ENCODE measurements at places on chromosomes 3 and 15. TPM values are rescaled to one million over a fixed set of nuclear protein-coding genes. Genes with fewer than 3 reads are reported as not detected.

- no peak for DNase-seq
Measured at GRCh38 chr3:100400419-100400779, 490 bp downstream of the TOMM70 start.

DNA sequence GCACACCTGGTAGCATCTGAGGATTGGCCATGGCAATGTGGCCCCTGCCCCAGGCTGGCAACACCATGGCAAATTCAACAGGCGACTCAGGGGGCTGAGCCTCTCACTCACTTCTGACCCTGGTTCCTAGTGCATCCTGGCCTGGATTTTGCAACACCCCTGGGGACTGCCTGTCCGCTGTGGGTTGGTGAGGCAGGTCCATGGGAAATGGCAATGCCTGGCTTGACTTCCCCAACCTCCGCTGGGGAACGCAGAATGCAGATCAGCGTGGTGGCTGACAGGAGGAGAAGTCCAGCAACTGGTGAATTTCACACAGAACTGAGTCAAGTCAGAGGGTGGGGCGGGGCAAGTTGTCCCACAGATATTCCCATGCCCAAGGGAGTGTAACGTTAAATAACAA, 3.9 kb upstream of the PSTPIP1 start:
- DNase-seq = no peak

DNA sequence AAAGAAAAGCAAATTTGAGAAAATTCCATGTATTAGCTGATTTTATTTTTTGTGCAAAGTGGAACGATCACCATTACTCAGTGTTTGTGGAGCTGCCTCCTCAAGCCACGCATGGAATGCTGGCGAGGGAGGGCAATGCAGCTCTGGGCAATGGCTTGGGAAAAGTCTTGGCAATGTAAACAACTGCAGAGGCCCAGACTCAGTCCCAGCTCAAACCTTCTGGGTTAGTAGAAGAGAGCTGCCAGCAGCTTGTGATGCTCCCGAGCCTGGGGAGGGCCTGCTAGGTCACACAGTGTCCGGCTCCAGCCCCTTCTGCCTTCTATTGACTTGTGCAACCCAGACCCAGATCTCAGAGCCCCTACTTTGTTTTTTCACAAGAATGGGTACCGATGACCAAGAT, 4.3 kb downstream of the EPHB1 start:
- no peak for DNase-seq

- no peak for DNase-seq
Measured at GRCh38 chr3:114498539-114499370, 204.9 kb downstream of the TIGIT start.

GRCh38 chr3:123066599-123066895, 278 bp upstream of the PDIA5 start:
- DNase-seq = no peak

DNA sequence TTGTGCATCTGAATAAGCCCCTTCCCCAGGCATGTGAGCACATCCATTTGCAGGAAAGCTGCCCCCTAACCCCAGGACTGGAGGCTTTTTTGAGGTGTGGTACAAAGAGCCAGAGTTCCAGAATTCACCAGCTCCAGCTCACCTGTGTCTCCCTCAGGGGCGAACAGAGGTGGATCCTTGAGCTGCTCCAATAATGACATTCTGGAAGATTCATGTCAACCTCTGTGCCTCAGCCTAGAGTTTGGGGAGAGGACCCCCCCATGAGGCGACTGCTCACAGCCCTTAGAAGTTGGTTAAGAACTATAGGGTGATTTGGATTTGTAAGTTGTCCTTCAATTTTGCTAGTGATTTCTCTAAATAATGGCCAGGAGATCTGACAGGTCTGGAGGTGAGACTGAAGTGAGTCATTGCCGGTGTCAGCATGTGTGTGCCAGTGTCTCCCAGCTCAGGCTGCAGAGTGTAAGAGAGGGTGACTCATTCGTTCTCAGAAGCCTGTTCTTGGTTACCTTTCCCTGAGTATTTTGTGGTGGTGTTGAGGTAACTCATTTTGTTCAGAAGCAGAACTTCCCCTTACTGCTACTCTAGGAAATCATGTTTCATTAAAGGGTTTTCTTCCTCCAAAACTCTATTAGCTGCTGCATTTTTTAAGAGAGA, 136.9 kb upstream of the TOPAZ1 start:
- peak; percentile 72 for DNase-seq

DNA sequence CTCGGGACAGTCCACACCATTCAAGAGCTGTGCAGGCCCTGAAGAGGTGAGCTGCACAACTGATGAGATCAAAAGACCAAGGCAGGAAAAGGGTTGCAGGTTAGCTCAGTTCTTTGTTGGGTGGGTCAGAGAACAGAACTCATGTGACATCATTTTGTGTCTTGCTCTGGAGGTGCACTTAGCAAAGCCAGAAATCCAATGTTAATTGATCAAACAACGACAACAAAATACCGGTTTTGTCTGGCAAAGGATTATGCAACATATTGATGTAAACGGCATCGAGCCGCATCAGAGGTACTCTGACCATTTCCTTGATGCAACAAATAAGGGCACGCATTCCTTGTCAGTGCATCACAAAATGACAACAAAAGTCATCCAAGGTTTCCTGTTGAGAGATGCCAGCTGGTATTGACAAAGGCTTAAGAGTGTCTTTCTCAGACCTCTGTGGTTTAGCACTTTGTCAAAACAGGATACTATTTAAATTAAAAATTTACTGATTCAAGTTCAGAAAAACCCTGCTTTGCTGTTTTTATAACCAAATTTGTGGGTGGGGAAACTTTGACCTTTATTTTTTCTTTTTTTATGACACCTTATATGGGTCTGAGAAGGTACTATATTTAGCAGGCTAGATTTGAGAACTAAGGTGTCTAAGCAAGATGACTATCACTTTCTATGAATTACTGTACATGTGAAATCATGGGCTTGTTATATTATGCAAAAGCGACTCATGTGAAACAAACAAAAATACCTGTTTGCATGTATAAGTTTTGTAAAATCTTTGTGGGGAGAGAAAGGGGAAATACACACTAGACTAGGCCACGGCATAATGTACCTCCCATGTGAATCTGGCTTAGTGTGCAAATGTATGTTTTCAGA, 496.1 kb downstream of the FOXP1 start:
- no peak for DNase-seq

DNA sequence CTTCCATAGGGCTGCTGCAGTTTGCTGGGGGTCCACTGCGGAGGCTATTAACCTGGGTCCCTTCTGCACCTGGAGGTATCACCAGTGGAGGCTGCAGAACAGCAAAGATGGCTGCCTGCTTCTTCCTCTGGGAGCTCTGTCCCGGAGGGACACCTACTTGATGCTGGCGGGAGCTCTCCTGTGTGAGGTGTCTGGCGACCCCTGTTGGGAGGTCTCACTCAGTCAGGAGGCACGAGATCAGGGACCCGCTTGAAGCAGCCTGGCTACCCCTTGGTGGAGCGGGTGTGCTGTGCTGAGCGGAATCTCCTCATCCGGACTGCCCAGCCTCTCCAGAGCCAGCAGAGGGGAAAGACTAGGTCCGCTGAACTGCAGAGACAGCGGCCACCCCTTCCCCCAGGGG, 56.0 kb upstream of the CTXND1 start:
- no peak for DNase-seq

GRCh38 chr15:50697109-50697797, 10.7 kb upstream of the TRPM7 start:
- no peak for DNase-seq

- DNase-seq = no peak
Measured at GRCh38 chr15:92870010-92870591, 30.0 kb upstream of the CHD2 start.

GRCh38 chr15:85091990-85092389, 110.3 kb downstream of the PDE8A start:
- DNase-seq = no peak

DNA sequence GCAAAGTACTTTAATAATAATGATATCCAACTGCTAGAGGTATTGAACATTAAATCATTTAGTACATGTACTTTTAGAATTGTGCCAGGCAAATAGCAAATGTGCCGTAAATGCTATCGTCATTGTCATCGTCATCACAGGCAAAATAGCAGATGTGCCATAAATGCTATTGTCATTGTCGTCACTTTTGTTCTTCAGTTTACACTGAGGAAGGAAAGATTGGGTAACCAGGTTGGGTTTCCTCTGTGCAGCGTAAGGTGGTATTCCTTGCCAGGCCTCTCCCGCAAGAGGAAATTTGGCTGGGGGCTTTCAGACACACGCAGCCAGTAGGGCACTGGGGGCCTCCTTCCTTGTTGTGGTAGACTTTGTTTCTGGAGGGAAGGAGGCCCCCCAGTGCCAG, 26.4 kb downstream of the ABHD17C start:
- no peak for DNase-seq

- DNase-seq = no peak
Measured at GRCh38 chr3:13177641-13178040, 104.4 kb upstream of the IQSEC1 start.

DNA sequence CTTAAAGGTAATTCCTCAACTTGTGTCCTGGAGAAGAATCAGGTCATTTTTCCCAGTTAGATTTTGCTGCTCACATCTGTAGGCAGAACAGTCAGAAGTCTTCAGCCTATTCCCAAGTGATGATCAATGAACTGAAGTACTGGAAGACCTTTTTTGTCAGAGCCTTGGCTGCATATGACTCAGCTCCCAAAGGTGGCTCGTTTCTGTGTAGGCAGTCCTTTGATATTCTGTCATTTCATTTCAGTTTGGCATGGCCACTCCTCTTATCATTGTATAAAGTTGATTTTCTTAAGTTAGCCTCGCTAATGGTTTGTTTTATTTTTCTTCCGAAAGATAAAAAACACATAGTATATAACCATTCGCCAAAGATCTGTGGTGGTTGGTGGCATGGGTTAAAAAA, 90.7 kb downstream of the KLHL25 start:
- no peak for DNase-seq

Gene TGM5
- total RNA-seq = not detected

Gene MESP2
- total RNA-seq = 2.5 TPM

Gene PLSCR1
- total RNA-seq = 47.8 TPM

Gene ZBTB47
- 6.2 TPM for total RNA-seq

Gene SST
- not detected for total RNA-seq

Gene TBC1D23
- 24.3 TPM for total RNA-seq

Gene AGTR1
- total RNA-seq = 0.14 TPM
